ENCODE measurements at places on chromosomes 2 and 18. TPM values are rescaled to one million over a fixed set of nuclear protein-coding genes. Genes with fewer than 3 reads are reported as not detected.

Gene RGPD4
- not detected for total RNA-seq

DNA sequence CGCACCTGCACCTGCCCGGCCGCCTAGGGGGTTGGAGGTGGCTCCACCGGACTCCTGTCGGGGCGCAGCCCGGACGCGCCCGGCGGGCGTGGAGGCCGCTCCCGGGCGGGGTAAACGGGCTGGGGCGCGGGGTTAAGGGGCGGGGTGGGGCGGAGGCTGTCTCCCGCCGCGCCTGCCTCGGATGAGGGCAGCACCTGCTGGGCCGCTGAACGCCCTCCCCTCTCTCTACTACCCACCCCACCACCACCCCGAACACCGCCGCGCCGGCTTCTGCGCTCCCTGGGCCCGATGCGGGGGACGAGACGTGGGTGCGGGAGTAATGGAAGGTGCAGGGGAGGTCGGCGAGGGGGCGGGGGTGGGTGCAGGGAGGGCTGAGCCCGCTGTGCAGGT lies 224.8 kb upstream of the ID2 start:
- no peaks in the 10 kb centered on the region for H3K27me3 ChIP-seq
- DNase-seq, result no peak
- H3K4me1 ChIP-seq, result no peaks in the 10 kb centered on the region
- no peak overlapping the region for H3K4me3 ChIP-seq
- H3K36me3 ChIP-seq, result no peaks in the 10 kb centered on the region

Gene KLF7
- 12.9 TPM for total RNA-seq

Gene CLIP4
- total RNA-seq, result 127 TPM

Gene FOXD4L1
- total RNA-seq, result 0.17 TPM

Data from fibroblast of lung (primary cell).